Ovary (tissue), 10 donors: ENCODE measurements at places on chromosomes 7 and 10.

DNA sequence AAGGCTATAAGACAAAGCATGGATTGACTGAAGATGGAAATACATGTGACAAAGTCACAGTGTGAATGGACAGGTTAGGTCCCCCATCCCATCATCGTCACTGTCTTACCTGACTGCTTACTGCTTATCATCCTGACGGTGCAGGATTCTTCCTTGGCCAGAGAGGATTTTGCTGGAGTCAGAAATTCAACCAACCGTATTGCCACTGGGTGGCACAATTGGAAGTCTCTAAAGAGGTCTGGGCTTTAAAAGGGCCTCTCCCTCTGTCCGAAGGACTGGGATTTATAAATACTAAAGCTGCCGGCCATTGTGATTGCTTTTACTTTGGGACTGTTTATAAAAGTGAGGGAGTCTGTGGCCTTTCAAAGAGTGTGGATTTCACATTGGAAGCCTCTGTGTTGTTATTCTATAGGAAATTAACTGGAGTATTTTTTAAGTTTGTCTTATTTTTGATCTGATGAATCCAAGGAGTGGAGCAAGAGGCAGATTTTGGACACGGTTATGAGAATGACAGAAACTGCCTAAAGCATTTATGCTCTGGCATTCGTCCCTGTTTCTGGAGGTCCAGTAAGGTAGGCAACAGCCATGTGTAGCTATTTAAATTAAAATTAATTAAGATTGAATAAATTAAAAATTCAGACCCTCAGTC is 113.3 kb upstream of the CREB5 start:
- peak; percentile 10 for DNase-seq

DNA sequence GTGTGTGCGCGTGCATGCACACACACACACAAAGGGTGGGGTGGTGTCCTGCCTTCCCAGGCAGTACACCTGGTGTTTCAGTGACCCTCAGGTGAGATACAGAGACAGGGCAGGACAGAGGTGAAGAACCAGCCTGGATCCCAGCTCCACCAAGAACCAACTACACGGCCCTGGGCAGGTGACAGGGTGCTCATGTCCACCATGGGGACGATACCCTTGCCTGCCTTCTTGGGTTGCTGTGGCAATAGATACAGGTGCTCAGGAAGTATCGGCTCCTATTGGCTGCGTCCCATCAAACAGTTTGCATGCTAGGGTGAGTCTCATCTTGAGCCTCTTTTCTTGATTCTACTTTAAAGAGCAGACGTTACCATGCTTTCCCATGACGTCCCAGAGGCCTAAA is 33.7 kb upstream of the CXCL12 start:
- no peak for DNase-seq

GRCh38 chr7:31564661-31565060 is 50.8 kb downstream of the ITPRID1 start:
- no peak for DNase-seq

GRCh38 chr7:1886361-1887064 is 216.4 kb downstream of the ELFN1 start:
- no peak for DNase-seq

DNA sequence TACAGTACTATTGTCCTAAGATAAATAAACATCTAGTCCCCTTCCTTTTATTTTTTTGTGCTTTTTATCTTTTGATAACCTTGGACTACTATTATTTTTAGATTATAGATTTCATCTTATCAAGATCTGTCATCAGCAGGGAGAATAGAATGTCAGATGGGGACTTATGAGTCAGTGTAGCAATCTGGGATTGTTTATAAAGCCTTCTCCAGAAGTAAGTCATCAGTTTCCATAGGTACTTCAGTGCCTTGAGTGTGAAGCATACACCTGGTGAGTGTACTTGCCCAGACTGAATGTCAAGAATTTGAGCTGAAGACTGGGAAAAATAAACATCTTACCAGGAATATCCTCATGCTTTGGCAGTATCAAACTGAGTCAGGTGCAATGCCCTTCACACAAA is 2.1 kb downstream of the CASD1 start:
- DNase-seq = no peak

DNA sequence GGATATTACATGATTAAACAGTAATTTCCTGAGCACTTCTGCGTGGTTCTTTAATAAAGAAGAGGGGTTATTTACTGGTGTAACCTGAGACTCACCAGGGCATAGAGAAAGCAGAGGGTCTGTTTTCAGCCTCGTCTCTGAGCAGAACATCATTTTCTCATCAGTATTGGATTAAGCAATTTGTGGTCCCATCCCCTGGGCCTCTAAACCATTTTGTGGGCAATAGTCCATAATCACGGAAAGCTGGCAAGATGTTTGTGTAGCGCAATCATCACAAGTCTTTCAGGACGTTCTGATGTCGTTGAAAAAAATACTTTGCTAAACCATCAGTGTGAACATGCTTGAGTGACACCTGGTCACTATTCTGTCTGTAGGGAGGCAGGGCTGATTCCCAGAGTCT is 37.1 kb upstream of the SEC61G start:
- DNase-seq = no peak
